ENCODE measurements at places on chromosomes 6 and 20.

DNA sequence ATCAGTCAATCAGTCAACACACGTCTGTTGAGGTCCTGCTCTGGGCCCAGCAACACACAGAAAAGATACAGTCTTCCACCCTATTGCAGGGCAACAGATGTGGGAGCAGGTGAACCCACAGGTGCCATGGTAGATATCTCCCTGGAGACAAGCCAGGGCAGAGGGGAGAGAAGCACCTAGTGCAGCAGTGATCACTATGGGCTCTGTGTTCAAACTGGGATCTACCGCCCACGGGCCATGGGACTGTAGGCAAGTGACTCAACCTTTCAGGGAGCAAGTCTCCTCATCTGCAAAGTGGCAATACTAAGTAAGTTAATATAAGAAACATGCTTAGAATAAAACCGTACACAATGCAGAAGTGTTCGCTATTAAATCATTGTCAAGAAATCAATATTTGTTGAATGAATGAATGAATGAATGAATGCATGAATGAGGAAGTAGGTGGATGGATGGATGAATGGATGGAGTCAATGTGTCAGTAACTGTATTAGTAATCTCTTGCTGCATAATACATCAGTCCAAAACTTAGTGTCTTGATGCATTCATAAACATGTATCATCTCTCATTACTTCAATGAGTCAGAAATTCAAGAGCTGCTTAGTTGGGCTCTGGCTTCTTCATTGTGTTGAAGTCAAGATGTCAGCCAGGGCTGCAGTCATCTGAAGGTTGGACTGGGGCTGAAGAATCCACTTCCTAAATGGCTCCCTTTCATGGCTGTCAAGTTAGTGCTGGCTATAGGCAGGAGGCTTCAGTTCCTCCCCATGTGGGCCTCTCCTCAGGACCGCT, 31.9 kb upstream of the NFATC2 start:
- DNase-seq: no peak

DNA sequence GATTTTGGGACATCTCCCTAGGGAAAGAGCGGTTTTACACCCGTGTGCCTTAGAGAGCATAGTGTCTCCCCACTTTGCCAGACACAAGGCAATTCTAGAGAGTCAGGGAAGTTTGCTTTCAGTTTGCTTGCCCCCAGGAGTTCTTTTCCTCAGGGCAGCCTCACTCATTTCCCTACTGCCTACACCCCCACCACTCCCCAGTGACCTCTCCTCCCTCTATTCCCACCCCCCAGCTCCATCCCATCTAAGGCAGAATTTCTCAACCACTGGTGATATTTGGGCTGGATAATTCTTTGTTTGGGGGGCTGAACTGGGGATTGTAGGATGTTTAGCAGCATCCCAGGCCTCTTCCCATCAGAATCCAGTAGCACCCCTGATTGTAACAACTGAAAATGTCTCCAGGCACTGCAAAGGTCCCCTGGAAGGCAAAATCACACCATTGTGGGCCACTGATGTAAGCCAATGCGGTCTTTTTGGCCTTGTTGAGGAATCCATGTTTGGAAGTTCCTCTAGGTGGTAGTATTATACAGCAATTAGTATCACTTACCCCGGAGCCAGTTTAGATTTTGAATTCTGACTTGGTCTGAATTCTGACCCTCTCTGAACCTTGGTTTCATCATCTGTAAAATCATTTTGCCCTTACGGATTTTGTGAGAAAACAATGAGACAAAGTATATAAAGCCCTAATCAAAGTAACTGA, 1.3 kb downstream of the EPPIN start:
- DNase-seq: no peak

DNA sequence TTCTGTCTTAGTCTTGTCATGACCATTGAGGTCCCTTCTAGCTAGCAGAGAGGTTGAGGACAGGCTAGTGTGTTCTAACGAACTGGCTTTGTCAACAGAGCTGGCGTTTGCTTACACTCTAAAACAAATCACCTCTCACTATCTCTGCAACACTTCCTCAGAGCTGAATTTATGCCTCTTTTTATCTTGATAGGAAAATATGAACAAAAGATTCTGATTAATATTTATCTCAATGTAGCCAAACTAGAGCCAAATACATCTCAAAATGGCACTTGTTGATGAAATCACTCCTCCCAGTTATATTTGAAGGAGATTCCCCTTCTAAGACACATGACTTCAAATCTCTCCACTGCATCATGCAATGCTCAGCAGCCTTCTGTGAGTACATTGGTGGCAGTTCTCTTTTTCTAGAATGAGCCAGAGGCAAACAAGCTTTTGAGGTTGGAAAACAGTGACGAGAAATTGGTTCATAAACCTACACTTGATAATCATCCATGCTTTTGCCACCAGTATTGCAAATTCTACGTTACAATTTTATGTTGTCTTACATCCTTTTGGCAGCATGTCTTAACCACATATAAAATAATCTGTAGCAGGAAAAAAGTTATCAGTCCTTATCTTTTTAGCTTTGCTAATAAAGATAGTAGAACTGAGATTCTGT, 615.7 kb upstream of the CITED2 start:
- DNase-seq: no peak

DNA sequence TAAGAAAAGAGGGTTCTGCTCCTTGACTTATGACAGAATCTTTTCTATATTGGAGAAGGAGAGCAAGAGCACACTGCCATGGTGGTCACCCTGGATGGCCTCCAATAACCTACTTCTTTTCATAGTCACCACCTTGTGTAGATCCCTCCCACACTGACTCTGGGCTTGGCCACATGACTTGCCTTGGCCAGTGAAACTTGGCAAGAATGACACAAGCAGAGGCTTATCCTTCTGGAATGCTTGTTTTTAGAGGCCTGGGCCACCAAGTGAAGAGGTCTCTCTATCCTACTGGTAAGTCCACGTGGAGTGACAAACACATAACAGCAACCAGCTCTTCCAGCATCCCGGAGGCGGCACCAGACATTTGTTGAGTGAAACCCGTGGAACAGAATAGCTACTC, 349.4 kb upstream of the JARID2 start:
- no peak for DNase-seq

DNA sequence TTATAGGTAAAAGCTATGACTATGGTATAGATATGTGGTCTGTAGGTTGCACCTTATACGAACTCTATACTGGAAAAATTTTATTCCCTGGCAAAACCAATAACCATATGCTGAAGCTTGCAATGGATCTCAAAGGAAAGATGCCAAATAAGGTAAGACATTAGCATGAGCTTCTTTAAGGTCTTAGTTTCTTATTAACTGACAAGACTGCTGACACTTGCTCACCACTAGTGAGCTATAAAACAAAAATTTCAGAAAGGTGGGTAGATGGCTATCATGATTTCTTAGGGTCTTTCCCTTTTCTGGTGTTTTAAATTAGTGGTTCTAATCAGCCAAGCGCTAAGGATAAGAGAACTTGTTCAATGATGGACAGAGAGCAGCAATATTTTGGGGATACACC, 21.9 kb downstream of the FAM217A start:
- DNase-seq: no peak

DNA sequence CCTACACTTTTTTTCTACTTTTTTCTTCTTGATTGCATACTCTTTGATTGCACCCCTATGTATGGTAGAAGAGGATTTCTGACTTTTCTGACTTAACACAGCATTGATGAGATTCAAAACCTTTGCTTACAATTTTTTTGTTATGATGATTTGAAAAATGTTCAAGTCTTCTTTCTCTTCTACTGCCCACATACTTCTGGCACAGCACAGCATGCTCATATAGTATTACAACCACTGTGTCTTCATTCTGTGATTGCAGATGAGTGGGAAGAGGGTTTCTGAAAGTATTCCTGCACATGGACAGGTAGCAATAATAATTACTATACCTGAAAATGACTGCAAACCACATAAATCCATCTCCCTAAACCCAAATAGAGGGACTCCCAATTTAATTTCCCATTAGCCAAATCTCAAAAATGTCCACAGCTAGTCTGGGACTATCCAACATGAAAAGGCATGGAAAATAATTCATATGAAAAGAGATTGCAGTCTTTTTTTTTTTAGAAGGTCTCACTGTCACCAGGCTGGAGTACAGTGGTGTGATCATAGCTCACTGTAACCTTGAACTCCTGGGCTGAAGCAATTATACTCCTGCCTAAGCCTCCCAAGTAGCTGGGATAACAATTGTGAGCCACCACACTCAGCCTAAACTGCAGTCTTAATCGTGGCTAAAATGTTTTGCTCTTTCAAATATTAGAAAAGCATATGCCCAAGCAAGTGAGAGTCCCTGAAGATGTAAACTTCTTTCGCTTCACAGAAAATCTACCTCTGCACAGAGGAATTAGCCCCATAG, 15.9 kb upstream of the TENT5A start:
- no peak for DNase-seq

GRCh38 chr20:23658336-23658735, 20.6 kb upstream of the CST3 start:
- no peak for DNase-seq

GRCh38 chr6:36751833-36752186, 54.2 kb downstream of the RAB44 start:
- DNase-seq: no peak

DNA sequence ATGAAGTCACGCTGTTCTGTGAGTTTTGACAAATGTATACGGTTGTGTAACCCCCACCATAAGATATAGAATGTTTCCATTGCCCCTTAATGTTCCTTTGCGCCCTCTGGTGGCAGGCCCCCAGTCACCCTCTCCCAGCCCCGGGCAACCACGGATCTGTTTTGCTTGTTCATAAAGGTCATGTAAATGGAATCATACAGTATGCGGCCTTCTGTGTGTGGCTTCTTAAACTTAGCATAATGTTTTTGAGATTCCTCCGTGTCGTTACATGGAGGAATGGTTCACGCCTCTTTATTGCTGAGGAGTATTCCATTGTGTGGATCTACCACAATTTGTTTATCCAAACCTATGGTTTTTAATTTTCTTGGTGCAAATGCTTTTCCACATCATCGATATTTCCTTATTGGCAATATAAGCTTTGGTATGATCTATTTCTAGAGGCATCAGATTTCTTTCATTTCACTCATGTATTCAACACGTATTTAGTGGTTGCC, 28.4 kb downstream of the LYRM2 start:
- DNase-seq: peak; percentile 56

DNA sequence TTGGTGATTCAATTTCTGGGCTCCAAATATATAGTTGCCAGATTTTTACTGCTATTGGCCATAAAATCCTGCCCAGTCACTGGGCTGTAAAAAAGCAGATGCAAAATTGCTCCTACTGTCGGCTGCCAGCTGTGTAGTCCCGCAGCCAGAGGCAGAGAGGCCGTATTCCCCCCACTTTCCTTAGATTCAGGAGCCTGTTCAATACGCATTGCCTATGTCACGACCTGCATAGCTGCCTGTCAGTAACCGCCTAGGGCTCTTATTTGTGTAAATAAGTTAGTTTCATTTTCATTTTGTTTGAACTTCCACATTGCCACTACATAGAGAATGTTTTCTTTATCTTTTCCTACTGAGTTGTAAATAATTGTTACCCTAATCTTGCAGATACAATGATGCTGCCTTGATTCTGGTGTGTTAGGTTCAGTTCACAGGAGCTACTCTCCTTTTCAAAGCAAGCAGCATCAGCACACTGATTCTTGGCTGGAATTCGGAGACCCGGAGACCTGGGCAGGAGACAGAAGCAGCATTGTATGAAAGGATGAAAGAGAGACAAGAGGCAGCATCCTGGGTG, 46.0 kb upstream of the UST start:
- DNase-seq: peak; percentile 7

- DNase-seq: no peak
Measured at GRCh38 chr6:108071736-108072276, 2.7 kb downstream of the OSTM1 start.

- DNase-seq: no peak
Measured at GRCh38 chr6:44263354-44264100, 1.8 kb downstream of the NFKBIE start.

- DNase-seq: peak; percentile 20
Measured at GRCh38 chr6:94227741-94228140, 808.4 kb upstream of the EPHA7 start.

DNA sequence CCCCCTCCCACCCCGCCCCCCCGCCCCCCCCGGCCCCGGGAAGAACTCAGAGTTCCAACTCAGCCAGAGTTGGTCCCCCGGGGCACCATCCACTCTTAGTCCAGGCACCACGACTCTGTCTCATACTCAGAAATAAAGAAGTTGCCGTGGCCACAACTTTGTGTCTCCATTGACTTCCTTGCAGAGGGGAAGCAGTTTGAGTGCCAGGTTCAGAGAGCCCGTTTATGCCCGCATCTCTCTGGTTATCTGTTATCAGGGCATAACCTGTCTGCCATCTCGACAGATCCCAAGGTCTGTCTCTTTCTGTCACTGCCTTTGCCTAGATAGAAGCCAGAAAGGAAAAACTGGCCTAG, 605 bp downstream of the CDC5L start:
- DNase-seq: no peak

- DNase-seq: no peak
Measured at GRCh38 chr6:30244560-30244959, 31.4 kb upstream of the TRIM26 start.

DNA sequence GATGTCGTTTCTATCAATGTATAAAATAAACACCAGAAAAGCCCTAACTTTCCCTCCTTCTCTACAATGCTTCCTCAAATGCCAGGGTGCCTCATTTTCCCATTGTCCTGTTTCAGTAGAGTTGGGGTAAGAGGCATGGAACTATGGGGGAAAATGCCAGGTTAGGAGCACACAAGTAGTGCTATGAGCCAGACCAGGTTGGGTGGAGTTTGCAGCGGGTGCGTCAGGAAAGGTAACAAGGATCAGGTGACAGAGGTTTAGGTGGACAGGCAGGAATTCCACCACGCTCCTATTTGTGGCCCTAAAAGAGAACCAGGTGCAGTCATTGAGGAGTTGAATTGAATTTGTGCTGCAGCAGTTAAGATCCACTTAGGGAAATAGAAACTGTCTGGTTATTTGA, 36.5 kb downstream of the SYTL3 start:
- no peak for DNase-seq

DNA sequence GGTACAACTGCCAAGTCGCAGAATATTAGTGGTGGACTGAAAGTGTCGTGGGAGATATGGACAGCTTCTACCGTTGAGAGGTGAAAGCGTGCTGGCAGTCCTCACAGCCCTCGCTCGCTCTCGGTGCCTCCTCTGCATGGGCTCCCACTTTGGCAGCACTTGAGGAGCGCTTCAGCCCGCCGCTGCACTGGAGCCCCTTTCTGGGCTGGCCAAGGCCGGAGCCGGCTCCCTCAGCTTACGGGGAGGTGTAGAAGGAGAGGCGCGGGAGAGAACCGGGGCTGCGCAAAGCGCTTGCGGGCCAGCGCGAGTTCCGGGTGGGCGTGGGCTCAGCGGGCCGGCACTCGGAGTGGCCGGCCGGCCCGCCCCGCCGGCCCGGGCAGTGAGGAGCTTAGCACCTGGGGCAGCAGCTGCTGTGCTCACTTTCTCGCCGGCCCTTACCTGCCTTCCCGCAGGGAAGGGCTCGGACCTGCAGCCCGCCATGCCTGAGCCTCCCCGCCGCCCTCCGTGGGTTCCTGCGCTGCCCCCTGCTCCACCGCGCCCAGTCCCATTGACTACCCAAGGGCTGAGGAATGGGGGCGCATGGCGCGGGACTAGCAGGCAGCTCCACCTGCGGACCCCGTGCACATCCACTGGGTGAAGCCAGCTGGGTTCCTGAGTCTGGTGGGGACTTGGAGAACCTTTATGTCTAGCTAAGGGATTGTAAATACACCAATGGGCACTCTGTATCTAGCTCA, 47.2 kb upstream of the MBOAT1 start:
- no peak for DNase-seq

All from COR-L47 (cell line).